WTC11 (cell line): ENCODE measurements at places on chromosomes 3 and 15.

DNA sequence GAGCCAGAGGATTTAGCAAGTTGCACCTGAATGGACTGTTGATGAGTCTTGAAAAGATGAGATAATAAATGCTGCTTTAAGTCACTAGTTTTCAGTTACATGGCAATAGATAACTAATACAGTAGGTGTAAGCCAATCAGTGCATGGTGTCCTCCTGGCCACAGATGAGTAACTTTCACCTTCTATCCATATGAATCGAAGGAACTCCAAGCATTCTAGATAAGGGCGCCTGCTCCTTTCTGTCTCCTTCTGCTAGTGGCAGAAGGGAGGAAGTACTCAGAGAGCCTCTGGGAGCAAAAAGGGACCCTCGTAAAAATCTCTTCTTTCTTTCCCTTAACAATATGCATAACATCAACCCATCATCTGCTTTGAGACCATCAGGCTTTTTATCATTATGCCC lies 37.3 kb downstream of the TM6SF1 start:
- no peak for DNase-seq

- no peak for DNase-seq
Observed at GRCh38 chr3:4334548-4334947, 31.4 kb downstream of the SETMAR start.

DNA sequence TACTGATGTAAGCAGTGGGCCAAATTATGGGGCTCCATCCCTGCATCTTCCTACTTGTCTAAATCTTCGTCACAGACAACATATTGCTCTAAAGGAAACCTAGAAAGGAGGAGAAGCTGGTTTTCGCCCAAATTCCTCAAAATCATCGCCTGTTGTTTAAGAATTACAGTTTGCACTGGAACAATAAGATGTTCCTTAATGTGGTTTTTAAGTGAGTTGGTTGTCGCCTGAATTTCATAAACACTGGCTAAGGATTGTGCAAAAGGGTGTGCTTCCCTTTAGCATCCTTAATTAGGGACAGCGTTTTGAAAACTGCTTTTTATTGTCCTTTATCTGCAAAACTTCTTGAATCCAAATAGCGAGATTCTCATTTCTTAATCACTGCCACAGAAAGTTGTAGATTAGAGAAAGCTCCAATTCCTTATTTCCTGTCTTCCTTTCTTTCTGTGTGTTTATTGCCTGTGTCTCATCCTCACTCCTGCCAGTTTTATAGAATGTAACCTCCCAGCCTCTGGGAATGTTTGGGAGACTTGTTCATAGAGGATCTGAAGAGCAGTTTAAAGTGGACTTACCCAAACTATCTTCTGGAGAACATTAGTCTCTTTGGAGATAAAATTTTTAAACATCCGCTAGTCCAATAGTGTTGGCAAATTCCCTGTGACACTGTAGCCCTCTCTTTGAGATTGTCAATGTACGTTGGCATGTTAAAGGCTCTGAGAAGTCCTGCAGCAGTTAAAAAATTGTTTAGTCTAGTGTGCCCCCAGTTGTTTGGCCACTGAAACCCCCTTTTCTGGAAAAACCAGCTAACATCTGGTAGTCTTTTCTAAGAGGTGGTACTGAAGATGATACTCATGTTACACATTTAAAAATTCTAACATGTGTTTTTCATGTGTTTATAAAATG lies 50.4 kb downstream of the FLNB start:
- no peak for DNase-seq

- DNase-seq, result no peak
Observed at GRCh38 chr15:90660195-90660998, 56.7 kb upstream of the BLM start.

DNA sequence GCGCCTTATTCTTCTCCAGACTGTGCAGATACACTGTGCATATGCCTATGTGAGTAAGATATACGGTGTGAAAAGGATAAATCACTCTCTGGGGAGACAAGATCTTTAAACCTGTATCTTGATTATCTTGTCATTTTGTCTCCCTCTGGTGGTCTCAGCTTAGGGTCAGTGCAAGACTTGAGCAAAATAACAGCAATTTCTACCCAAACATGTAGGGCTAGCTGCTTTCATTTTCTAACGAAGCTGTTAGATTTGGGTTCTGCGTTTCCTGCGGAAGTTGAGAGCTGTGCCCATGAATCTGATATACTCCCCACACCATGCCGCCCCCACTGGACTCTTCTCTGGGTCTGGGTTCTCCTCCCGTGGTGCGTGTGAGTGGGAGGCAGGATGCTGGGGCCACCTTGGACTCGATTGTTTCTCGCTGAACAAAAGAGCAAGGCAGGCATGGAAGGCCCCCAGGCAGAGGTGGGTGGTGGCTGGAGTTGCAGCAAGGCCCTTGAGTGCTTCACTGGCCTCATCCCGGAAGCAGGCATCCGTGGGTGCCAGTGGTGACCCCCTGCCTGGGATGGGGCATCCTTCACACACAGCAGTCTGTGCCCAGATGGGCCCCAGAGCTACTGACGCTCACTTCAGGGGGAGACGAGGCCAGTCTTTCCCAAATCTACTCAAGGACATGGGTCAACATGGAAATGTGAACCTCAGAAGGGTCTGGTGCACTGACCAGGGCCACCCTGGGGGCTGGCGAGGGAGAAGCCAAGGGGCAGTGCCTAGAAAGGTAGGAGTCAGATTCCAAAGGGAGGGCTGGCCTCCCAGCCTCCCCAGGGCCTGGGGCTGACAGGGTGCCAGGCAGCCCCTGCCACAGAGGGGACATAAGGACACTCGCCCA lies 179.6 kb downstream of the NSMCE3 start:
- no peak for DNase-seq

- peak; percentile 23 for DNase-seq
Observed at GRCh38 chr15:84034578-84035398, 200.8 kb upstream of the GOLGA6L4 start.

- DNase-seq, result no peak
Observed at GRCh38 chr3:52722491-52722890, 16.6 kb downstream of the SPCS1 start.

- no peak for DNase-seq
Observed at GRCh38 chr3:31476209-31476608, 56.5 kb upstream of the STT3B start.

DNA sequence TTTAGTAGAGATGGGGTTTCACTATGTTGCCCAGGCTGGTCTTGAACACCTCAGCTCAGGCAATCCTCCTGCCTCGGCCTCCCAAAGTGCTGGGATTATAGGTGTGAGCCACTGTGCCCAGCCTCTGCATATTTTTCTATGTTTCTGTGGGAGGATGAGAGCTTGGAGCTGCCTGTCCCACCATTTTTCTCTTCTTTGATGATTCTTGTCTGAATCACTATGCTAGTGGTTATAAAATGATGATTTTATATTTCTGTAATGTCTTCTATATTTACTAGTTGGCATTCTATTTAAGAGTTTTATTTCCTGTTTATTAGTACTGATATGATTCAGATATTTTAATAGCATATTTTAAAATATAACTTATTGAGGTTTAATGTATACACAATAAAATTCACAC lies 69.7 kb downstream of the CHCHD6 start:
- DNase-seq, result no peak

GRCh38 chr3:13268961-13269441 lies 151.1 kb downstream of the NUP210 start:
- no peak for DNase-seq

GRCh38 chr3:192943393-192943792 lies 25.7 kb upstream of the MB21D2 start:
- no peak for DNase-seq

GRCh38 chr3:30393079-30393478 lies 213.3 kb upstream of the TGFBR2 start:
- no peak for DNase-seq

GRCh38 chr3:45223889-45224727 lies 2.0 kb downstream of the TMEM158 start:
- no peak for DNase-seq

- DNase-seq, result no peak
Observed at GRCh38 chr3:120454076-120454689, 3.4 kb upstream of the FSTL1 start.

DNA sequence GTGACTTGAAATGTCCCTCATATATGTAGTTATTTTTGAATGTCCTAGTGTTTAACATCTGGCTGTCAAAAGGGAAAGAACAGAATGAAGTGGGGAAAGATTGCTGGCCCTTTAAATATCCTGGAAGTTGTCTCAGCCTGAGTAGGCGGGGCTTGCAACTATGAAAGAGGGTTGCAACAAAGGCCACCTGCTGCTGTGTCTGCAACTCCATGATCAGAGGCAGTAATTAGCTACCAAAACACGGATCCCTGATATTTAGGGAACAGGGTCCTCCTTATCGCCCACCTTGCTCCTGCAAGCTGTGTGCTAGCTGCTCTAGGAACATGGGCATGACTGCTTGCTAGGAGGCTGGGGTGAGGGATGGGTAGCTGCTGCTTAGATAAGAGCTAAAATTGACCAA lies 100.2 kb upstream of the CFAP20DC start:
- DNase-seq, result peak; percentile 44

- DNase-seq, result no peak
Observed at GRCh38 chr15:59017449-59017848, 30.0 kb downstream of the RNF111 start.

- no peak for DNase-seq
Observed at GRCh38 chr15:20348291-20348899, 193.2 kb downstream of the GOLGA6L6 start.

DNA sequence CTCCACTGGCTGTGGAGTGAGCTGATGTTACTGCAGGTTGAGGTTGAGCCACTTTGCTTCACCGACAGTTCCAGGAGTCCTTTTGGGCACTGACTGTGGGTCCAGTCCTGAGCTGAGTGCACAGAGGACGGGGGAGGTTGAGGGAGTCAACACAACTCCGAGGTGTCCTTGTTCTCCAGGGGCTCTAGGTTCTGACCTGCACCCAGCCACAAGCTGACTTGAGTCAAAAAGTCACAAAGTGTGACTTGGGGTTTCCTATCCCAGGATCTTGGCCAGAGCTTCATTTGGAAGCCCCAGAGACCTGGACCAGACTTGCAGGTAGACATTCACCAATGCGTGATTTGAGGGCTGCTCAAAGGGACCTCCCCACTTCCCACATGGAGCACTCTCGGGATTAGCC lies 95.0 kb downstream of the FAM43A start:
- no peak for DNase-seq

DNA sequence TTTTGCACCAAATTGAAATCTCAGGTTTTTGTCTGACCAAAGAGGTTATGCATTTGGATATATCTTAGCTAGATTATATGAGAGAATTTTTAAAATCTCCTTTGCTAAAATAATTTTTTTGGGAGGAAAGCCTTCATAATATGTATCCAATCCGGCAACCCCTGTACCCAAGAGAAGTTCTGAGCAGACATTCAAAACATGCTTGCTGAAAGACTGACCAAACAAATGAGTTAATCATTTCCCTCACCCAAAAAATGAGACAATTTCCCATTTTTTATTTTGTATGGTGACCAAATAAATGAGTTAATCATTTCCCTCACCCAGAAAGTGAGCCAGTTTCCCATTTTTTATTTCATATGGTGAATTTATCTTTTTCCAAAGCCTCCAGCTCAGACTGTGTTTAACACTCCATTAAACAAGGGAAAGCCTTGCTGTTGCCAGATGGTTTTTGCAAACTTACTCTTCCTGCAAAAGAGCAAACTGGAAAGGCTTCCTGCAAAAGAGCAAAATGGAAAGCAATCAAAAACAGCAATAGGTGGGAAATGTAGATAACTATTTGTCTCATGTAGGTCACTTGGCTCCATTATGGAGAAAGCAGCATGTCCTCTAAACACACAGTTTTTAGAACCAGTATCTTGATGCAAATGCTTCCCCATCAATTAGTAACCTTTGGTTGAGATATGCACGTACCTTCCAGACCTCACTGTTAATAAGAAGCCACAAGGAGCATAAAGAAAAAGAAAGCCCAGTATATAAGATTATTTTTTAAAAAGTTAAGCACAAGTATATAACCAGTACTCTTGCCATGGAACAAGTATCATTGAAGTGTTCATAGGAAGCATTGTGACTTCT lies 78.4 kb upstream of the OSTN start:
- DNase-seq, result no peak

GRCh38 chr15:95663156-95664100 lies 667.1 kb upstream of the NR2F2 start:
- DNase-seq, result no peak
